ENCODE measurements at places on chromosomes 4 and X.

DNA sequence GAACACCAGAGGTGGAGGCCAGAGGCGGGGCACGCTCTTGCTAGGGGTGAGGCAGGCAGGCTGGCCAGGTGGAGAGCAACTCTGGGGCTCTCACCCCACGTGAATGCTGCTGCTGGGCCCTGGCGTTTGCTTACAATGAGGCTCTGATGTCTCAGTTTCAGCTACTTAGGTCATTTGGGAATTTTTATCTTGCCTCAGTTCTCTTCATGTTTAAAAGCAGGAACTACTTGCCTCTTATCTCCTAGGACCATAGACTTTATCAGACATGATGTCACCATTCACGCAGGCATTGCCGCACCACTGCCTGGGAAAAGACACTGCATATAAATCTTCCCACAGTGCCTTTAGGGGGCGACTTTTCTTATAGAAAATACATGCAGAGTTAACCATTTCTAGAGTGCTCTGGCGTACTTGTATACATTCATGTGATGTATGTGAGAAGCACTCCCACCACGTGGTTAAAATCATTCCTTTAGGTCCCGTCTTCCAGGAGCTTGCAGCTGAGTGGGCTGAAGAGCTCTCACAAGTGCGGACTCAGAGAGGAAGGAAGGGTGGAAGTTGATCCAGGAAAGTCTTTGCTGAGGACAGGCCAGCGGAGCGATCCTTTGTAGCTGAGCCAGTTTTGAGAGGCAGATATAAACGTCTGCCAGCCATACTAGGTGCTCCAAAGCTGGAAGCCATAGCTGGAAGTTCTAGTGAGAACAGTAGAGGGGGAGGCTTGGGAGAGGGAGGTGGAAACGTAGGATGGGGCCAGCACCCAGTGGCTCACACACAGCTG, 84.3 kb upstream of the CLDN34 start:
- no peak for DNase-seq

GRCh38 chr4:34289489-34289888, 1954.8 kb downstream of the ARAP2 start:
- DNase-seq = no peak

- DNase-seq = no peak
Observed at GRCh38 chrX:37818031-37818430, 29.3 kb downstream of the DYNLT3 start.

DNA sequence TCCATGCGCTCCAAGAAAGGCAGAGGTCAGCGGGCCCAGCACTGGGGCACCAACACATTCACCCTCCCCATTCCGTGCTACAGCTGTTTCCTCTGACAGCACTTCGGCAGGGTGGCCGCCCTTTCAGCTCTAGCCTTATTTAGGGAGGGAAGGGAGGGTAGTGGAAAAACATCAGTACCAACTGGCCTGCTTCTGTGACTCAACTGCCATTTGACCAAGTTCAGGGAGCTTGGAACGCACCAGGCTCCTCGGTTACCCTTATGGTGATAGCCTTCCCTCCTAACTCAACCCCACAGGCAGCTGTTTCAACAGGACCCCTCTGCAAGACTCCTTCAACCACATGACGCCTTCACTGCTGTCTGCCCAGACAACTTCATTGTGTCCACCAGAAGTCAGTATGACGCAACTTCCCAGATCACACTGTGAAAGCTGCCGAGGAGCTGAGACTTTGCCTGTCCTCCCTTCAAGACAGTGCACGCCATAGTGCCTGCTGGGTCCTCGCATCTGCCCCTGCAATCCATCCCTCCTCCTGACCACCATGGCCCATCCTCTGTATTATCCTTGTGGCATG, 132.2 kb downstream of the AFAP1 start:
- no peak for DNase-seq
